ENCODE measurements at places on chromosomes 16 and 17.

DNA sequence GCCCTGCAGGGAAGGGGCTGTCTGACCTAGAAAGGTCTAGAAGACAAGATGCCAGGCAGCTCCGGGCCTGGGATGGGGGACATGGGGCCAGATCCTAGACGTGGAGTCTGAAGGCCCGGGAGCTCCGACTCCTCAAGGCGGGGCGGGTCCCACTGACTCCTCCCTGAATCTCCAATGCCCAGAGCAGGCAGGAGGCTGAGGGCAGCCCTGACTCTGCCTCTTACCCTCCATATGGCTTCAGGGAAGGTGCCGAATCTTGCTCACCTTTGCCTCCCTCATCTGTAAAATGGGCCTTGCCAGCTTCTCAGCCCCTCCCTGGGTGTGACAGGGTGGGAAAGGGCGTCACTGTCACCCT, 14.8 kb downstream of the VASN start:
- no peak for DNase-seq

DNA sequence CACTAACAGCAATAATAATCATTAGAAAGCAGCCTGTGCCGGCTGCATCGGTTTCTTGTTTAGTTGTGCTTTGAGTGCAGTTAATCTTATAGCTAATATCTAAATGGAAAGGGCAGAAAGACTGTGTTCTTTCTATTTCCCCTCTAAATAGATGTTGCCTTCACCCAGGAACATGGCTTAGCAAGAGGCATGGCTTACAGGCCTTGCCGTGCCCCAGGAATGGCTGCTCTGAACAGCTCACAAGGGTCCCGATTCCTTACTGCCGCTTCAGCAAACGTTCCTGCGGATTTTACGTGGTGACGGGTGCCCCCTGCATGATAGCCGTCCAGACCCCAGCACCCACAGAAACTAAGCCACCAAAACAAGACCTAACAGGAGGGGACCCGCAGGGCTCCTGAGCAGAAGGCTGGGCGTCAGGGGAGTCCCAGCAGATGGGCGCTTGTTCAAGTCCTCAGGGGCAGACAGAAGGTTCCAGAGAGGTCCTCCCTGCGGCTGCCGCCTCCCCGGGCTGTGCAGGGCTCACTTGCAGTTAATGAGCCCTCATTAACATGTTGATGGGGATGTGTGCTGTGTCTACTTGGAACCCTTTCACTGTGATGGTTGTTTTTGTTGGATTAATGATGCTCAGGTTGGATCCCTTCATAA, 52.5 kb upstream of the ENPP7 start:
- no peak for DNase-seq

GRCh38 chr17:76241691-76242255, 1.5 kb upstream of the RNF157 start:
- no peak for DNase-seq

- no peak for DNase-seq
Measured at GRCh38 chr16:31513126-31513525, 4.9 kb upstream of the RUSF1 start.

- DNase-seq: no peak
Measured at GRCh38 chr17:30808785-30809286, 15.7 kb downstream of the CRLF3 start.

DNA sequence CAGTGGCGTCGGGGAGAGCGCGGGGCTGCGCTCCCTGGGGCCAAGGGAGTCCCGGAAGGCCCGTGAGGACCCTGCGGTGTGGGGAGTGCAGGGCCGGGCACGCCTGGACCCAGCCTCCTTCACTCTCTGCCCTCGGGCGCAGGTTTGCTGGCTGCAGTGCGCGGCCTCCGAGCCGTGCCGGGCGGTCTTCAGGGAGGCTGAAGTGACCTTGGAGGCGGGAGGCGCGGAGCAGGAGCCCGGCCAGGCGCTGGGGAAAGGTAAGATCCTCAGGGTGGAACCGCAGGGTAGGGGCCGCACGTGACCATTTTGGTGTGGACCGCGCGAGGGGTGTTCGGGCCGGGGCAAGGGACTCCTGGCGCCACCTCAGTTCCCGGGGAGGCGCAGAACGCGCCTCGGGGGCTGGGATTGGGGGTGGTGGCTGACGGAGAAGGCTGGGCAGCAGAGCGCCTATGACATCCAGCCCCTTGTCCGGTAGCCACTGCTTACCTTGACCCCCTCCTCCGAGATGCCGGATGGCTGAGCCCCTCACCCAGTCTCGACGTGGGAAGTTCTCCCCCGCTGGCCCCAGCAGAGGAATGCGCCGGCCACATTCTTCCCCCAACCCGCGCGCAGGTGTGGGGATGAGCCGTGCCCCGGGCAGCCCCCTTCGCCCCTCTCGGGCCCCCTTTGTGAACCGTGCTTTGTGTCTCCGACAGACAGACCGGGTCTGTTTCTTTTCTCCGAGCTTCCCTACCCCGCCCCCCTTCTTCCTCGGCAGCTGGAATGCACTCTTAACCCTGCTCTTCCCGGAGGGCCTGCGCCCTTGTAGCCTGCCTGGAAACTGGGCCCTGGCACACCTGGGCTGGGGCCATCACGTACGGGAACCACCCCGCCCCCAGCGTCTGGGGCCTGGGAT, 631 bp downstream of the CDH3 start:
- DNase-seq: peak; percentile 2

GRCh38 chr16:85565801-85566526, 47.2 kb upstream of the GSE1 start:
- DNase-seq: no peak

- DNase-seq: no peak
Measured at GRCh38 chr17:31568121-31568520, 176.6 kb downstream of the RAB11FIP4 start.

- no peak for DNase-seq
Measured at GRCh38 chr17:53313746-53314145, 509.0 kb upstream of the KIF2B start.

DNA sequence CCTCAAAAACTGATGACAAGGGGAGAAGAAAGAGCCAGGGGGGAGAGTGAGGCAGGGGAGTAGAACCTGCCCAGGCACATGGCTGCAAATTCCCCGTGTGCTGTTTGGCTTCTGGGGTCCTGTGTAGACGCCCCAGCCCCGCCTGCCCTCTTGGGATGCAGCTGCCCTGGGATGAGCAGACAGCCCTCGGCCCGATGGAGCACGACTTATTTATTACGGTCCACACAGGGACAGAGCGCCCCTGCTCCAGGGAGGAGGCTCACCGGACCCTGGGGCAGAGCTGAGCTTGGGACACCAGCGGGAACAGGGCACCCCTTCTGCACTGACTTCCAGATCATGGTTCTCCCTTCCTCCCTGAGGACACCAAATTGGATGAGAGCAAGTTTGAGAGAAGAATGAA, 9.1 kb downstream of the LDHD start:
- no peak for DNase-seq

DNA sequence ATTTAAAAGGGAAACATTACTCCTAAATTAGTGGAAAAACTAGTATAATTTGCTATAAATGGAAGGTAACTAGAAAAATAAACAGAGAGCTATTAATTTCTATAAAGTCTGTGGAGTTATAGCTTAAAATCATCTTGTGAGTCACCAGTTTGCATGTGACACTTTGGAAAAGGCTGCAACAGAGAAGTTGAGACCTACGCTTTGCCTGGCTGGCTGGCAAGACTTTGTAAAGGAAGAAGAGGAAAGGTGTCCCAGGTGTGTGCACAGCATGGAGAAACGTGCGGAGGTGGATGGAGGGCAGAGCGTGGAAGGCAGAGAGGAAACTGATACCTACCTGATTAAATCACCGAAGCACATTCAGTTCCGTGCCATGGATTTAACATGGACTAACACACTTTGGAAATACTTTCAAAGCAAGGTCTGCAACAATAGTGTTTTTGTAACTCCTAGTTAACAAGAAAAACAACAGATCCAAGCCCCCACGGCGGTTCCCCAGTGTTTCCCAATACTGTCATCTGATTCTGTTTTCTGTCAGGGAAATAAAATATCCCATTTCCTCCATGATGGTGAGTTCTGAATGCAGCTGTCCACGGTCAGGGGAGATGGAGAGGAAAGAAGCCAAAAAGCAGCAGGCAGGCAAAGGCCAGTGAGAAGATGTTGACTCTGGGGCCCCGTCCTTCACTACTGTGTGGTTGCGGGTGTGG, 134.8 kb downstream of the XYLT1 start:
- no peak for DNase-seq

DNA sequence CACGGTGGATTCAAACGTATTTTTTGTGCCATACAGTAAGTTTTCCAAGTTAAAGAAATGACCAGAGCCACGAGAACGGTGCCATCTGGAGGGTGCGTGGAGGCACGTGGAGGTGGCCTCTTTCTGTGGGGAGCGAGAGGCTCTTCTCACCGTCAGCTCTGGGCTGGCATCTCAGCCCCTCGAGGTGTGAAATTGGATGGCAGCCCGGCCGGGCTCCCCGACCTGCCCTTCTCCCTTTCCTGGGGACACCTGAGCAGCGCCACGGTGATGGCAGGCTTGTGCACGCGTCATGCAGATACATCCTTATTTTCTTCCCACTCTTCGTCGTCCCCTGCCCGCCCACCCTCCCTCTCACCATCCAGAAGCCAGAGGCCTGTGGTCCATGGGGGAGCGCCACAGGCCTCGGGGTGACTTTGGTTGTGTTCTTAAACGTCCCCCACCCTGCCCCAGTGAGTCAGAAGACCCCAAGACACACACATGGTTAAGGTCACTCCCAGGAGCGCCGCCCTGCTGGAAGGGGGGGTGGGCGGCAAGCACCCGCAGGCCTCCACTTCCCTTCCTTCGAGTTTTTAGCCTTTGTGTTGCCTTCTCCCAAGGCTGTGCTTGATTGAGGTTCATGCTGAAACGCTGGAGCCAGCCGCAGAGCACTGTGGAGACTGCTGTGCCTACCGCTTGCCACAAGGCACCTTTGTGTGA, 109.4 kb downstream of the BANP start:
- no peak for DNase-seq

DNA sequence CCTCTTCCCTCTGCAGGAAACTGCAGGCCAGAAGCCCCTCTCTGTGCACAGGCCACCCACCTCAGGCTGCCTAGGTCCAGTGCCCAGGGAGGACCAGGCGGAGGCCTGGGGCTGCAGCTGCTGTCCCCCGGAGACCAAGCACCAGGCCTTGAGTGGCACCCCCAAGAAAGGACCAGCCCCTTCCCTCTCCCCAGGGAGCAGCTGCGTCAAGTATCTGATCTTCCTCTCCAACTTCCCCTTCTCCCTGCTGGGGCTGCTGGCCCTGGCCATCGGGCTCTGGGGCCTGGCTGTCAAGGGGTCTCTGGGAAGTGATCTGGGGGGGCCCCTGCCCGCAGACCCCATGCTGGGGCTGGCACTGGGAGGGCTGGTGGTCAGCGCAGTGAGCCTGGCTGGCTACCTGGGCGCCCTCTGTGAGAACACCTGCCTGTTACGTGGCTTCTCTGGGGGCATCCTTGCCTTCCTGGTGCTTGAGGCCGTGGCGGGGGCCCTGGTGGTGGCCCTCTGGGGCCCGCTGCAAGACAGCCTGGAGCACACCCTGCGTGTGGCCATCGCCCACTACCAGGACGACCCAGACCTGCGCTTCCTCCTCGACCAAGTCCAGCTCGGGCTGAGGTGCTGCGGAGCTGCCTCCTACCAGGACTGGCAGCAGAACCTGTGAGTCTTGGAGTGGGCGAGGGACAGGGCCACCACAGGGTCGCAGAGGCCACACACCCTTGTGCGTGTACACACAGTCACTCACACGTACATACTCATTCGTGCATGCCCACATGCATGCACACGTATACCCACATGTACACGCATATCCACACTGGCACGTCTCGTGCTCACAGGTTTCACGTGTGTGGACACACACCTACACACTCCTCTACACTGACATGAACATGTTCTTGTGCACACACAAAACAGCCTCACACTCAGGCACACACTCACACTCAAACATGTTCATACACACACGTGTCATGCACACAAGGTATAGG, 8.3 kb downstream of the TSPAN10 start:
- no peak for DNase-seq

GRCh38 chr16:19400711-19401110, 17.0 kb upstream of the TMC5 start:
- DNase-seq: peak; percentile 54

DNA sequence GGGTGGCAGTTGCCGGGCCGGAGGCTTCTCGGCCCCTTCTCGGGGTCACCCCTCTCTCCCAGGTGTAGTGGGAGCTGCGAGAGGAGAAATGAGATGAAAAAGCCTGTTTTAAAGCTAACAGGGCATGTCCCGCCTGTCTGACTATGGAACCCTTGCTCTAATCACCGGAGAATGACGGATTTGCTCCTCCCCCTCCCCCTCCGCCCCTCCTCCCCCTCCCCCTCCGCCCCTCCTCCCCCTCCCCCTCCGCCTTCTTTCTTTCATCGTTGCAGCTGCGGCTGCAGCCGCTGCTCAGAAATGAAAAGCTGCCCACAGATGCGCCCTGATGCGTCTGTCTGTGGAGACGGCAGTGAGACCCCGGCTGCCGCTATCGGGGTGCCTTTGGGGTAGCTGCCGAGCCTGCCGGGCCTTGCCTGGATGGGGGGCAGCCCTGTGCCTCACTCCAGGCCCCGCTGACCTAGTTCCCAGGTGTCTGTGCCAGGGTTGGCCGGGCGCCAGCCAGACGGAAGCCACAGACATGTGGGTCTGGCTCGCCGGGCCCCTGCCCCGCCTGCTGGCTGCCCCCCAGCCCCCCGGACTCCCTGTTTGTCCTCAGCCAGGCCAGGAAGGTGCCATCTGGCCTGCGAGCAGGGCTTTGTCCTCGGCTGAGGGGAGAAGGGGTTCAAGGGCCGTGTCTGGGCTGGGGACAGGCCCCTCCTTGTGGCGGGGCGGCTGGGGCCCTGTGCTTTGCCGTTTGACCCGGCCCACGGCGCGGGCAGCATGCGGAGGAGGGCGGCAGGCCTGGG, 37.7 kb downstream of the GINS2 start:
- peak; percentile 26 for DNase-seq

- no peak for DNase-seq
Measured at GRCh38 chr17:489758-490329, 137.2 kb upstream of the RPH3AL start.

- no peak for DNase-seq
Measured at GRCh38 chr16:50351952-50352351, 16.8 kb downstream of the BRD7 start.

DNA sequence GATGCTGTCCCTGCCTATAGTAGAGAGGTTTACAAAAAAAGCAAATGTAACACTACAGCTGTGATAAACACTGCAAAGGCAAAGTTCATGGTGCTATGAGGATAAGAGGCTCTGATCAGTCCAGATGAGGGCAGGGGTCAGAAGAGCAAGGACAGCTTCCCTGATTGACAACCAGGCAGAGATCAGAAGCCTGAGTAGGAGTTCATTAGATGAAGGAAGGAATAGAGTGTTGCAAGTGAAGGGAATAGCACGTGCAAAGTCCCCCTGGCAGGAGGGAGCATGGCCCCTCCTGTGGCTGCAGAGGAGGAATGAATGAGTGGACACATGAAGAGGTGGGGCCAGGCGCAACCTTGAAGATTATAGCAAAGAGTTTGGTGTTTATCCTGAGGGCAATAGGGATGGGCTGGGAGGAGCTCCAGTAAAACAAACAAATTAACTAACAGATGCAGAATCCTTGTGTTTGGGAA, 208.4 kb upstream of the IRX5 start:
- DNase-seq: no peak

DNA sequence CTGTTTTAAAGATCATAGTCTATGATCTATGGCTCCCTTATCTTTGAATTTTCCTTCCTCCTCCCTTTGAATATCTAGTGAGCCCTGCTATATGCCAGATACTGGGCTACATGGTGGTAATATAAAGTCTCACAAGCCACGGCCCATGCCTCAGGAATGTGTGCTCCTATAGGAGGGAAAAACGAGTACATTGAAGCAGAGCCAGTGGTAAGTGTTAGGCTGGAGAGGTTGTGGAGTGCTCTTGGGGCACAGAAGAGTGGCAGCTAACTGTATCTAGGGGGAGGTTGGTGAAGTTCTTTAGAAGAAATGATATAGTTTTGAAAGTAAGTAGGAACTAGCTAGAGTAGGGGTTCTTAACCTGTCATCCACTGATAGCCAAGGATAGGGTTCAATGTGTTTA, 105.8 kb upstream of the PMFBP1 start:
- no peak for DNase-seq
